Hindlimb muscle (tissue), 1 donor: ENCODE measurements at places on chromosomes 7 and 10.
A peak's percentile ranks its signal among the peaks of the same experiment; 100 is the strongest.

- DNase-seq: no peak
Measured at GRCh38 chr7:40717242-40717641, 582.4 kb downstream of the SUGCT start.

- DNase-seq: no peak
Measured at GRCh38 chr7:21984042-21984441, 38.3 kb upstream of the CDCA7L start.

DNA sequence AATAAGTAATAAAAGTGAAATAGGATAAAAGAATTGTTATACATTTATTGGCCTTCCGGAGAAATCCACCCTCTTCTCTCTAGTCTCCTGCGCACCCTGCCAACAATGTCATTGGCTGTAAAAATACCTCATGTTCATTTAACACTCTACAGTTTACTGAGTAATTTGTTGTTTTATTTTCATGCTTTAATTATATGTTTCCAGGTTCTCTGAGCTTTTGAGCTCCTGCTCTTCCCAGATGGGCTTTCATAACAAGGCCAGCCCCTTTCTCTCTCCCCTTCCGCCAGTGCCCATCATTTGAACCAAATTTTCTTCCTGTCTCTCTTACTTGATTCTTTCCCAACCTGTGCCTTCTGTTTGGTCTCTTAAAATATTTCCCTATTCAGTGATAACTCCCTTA is 144.6 kb upstream of the PRSS1 start:
- no peak for DNase-seq

GRCh38 chr7:2796358-2797352 is 47.5 kb downstream of the GNA12 start:
- peak; percentile 86 for DNase-seq

DNA sequence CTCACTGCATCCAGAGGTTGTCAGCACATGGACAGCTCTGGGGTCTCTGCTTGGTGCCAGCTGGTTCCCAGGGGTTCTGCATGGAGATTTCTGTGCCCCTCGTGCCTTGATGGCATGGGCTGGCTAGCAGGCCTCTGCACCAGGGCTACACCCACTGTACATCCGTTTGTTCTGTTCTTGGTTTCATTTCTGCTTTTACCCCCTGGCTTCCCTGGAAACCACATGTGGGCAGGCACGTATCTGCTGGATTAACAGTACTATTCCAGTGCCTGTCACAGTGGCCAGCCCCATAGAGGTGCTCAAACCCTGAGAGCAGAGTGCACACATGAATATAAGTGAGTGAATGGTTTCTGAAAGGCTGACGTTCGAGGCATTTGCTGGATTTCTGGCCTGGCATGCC is 207.2 kb upstream of the GPR26 start:
- no peak for DNase-seq

DNA sequence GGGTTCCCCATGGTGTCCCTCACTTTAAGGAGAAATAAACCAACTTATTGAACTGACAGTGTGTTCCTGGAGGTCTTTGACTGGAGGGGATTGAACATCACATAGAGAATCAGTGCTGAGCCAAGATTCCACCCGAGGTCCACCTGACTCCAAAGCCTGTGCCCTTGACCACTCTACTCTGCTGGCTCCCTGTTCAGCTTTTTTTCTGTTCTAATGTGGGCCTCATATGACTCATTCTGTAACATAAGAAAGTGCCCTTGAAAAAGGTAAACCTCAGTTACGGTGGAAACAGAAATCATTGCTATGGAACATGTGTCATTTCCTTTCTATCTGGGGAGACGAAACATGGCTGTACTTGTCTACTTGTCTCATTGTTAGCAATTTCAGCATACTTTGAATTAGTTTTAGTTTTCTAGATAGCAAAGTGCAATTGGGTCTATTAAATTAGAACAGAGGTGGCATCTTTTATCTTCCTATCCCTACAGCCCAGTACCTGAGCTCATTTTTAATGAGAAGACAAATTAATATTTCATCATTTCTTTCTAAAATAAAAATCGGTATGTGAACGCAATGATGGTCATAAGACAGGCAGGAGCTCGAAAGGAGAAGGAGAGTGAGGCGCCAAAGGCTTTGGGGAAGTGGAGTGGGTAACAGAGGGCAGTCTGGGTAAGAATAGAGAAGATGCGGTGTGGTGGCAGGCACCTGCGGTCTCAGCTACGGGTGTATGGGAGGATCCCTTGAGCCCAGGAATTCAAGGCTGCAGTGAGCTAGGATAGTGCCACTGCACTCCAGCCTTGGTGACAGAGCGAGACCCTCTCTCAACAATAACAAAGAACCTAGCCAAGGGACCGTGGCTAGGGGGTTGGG is 1.5 kb downstream of the GSDME start:
- DNase-seq: no peak

GRCh38 chr7:28408105-28408959 is 4.0 kb upstream of the CREB5 start:
- peak; percentile 48 for DNase-seq

DNA sequence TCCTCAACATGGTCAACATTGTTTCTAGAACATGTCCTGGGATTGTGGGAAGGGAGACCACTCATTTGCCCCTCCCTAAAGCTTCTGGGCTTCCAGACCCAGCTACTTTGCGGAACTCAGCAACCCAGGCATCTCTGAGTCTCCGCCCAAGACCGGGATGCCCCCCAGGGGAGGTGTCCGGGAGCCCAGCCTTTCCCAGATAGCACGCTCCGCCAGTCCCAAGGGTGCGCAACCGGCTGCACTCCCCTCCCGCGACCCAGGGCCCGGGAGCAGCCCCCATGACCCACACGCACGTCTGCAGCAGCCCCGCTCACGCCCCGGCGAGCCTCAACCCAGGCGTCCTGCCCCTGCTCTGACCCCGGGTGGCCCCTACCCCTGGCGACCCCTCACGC is at the start of gene EPO:
Gene EPO, plus strand, starts transcription at position 190 of the 392 bp plus-strand sequence. CDS start 513 bp downstream, outside the sequence.
- DNase-seq: no peak

- DNase-seq: no peak
Measured at GRCh38 chr7:128380483-128381106, 19.1 kb upstream of the PRRT4 start.

- no peak for DNase-seq
Measured at GRCh38 chr7:7664291-7664690, 23.7 kb downstream of the UMAD1 start.

- no peak for DNase-seq
Measured at GRCh38 chr10:52474265-52474664, 160.2 kb downstream of the DKK1 start.

GRCh38 chr10:46052057-46052790 is 6.2 kb upstream of the MSMB start:
- DNase-seq: no peak
